Activated T-cell treated with anti-CD3 and anti-CD28 coated beads for 1 hour (primary cell): ENCODE measurements at places on chromosomes 3 and 15.

DNA sequence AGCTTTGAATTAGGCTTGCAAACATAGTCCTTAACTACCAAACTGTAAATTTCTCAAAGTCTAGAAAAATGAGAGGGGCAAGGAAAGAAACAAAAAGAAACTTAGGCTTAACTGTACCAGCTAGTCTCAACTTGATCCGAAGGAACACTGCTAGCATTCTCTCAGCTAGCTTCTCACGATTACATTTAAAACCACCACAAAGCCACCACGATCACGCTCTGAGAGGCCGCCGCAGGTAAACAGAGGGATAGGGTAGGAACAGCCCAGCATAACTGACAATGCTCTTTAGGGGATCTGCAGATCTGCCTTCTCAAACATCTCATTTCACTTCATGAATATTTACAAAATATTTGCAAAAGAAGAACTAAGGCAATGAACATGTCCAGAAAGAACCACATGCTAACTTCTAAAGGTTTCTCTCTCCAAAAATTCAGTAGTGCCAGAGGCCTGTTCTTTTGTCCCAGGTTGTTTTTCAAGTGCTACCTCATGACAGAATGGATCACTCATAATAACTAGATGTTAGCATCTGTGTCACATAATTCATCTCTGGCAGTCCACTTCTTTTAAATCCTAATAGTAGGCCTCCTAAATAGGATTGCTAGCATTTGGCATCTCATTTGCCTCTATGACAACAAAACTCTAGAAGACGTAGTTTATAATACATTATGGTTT is 18.9 kb downstream of the VGLL4 start:
- DNase-seq, result no peak

GRCh38 chr15:26772154-26773066 is at the start of gene GABRB3:
Gene GABRB3, minus strand, starts transcription at chr15:26773066.
- no peak for DNase-seq

GRCh38 chr3:61913701-61914100 is 352.3 kb downstream of the PTPRG start:
- DNase-seq, result no peak

- DNase-seq, result no peak
Observed at GRCh38 chr3:114878114-114878839, 268.8 kb downstream of the ZBTB20 start.

DNA sequence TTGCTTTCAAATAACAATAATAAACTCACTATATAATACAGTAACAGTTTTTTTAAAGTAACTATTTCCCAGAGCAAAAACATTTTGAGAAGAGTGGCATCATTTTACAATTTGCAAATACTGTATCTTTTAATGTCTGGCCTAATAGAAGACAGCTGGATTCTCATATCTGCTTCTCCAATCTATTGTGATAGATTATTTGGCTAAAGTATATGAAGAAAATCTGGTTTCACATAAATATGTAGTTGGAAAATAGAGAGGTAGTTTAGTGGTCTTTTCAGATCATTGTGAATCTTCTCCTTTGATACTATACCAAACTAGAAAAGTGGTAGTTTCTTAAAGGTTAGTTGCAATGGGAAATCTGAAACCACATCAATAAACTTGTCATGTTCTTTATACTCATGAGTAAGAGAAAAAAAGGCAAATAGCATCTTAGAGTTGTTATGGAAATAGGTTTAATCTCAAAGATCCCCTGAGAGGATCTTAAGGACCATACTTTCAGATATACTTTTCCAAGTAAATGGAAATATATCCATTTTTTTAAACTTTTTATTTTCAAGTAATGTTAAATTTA is 124.8 kb upstream of the NR2E3 start:
- DNase-seq, result no peak

DNA sequence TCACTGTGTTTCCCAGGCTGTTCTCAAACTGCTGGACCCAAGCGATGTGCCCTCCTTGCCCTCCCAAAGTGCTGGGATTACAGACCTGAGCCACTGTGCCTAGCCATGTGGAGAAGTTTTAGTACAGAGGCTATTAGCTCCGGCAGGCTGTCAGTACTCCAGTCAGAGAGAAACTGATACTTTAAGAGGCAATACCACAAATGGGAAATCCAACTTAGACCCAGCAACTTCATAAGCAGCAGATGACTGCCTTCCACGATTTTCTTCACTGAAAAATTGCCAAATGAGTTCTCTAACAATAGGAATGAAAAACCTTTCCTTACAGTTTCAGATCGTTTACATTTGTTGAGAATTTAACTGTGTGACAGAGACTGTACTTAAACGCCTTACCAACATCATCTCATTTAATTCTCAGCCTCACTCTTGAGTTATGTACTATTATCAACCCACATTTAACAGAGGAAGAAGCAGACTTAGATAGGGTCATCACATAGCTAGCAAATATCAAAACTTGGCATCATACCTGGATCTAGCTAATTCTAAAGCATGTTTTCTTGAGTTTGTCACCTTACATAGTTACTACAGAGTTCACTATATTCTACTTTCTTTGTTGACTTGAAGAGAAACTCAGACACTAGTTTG is 127.4 kb downstream of the TCF12 start:
- DNase-seq, result no peak

DNA sequence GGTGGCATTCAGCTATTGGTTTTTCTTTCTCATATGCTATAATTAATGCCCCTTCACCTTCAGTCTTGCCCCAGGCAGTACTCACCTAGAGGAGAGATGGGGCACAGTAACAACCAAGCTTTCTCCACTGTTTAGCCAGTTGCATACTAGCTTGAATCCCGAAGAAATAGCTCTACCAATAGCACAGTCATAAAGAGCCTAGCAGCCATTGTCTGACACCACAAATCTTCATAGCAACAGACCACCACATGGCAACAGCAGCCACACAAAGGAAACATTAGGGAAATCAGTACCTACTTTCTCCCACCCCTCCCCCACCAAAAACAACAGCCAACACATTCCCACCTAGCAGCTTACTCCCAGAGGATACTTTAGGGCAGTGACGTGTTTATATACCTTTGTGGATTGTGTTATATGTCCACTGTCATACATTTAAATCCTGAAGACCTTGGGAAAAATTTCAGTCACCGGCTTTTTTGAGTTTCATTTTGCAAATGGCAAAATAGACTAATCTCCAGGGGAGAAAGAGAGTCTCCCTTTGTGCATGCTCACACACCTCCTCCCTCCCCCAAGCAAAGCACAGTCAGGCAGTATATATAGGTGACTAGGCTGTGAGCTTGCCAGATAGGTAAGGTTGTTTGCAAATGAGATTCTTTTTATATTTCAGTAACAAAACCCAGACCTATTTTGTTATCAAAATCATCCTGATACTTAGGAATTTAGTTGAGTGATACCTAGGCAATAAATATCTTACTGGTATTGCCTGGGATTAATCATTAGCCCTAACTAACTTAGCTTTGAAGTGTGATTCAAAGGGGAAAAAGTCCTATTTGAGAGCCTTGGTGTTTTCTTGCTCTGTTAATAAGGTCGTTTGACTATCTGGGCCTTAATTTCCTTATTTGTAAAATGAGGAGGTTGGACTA is 140.6 kb downstream of the RBPMS2 start:
- DNase-seq, result no peak

GRCh38 chr15:78917888-78918287 is 27.0 kb downstream of the CTSH start:
- no peak for DNase-seq

- no peak for DNase-seq
Observed at GRCh38 chr3:161489395-161489794, 7.2 kb upstream of the OTOL1 start.

- DNase-seq, result no peak
Observed at GRCh38 chr3:97899331-97899730, 72.9 kb downstream of the RIOX2 start.

- no peak for DNase-seq
Observed at GRCh38 chr3:129428007-129428375, 445 bp downstream of the EFCAB12 start.

DNA sequence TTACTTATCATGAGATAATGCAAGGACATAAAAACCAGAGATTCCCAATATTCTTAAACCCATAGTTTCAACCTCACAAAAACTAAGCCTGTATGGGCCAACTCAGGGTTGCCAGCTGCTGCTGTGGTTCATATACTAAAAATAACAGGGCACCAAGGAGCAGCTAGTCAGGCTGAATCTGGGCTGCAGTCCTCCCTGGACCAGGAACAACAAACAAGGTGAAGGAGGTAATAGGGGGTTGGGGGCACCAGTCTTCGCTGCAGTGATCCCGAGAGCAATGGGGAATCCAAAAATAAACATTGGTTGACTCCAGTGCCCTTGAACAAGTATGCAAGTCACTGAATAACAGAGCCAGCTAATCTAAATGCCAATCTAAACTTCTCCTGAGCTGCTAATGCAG is 108.9 kb downstream of the MECOM start:
- no peak for DNase-seq

DNA sequence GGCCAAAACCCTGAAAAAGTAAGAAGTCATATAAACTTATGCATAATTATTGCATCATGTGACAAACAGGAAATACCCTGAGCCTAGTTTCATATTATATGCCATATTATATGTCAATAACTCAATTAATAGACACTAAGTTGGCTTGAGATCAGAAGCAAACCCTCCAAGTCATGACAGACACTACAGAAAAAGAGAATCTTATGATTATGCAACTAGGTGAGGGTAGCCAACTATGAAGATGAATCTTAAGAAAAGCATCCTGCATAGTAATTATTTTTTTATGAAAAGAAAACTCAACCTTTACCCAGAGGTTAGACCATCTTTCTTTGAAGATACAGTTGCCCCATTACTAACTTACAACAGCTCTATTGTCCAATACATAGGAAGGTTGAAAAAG is 192.4 kb upstream of the VEPH1 start:
- DNase-seq, result no peak

DNA sequence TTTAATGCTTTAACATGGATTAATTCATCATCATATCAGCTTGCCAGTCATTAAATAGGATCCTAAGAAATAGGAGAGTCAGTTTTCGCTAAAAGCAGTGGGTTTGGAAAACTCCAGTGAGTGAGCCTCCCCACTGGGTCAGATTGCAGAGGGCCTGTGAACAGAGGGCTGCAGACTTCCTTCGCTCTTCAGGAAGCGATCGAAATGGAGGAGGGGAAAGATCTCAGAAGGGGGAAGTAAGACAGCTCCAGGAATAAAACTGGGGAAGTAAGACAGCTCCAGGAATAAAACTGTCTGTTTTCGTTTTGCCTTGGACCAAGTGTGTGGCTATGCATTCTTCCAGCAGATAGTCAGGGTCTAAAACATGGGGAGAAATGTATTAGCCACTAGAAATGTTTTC is 124.8 kb upstream of the C15orf61 start:
- DNase-seq, result no peak

- no peak for DNase-seq
Observed at GRCh38 chr3:15844889-15845288, 47.1 kb upstream of the ANKRD28 start.

- no peak for DNase-seq
Observed at GRCh38 chr15:101641894-101642293, 10.3 kb downstream of the TM2D3 start.

DNA sequence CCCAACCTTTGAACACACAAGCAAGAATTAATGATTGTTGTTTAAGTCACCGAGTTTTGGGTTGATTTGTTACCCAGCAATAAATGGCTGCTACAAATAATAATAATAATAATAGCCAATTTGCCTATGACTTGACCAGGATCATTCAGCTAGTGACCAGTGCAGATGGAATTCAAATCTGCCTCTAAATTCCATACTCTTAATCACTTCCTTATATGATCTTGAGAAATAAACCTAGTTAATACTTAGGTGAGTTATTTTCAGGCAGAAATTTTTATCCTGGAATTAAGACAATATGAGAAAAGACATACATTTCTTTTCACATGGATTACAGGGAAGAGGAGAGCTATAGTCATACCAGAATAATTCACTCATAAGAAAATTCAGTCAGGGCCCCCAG is 116.0 kb upstream of the GALNT15 start:
- DNase-seq, result no peak

DNA sequence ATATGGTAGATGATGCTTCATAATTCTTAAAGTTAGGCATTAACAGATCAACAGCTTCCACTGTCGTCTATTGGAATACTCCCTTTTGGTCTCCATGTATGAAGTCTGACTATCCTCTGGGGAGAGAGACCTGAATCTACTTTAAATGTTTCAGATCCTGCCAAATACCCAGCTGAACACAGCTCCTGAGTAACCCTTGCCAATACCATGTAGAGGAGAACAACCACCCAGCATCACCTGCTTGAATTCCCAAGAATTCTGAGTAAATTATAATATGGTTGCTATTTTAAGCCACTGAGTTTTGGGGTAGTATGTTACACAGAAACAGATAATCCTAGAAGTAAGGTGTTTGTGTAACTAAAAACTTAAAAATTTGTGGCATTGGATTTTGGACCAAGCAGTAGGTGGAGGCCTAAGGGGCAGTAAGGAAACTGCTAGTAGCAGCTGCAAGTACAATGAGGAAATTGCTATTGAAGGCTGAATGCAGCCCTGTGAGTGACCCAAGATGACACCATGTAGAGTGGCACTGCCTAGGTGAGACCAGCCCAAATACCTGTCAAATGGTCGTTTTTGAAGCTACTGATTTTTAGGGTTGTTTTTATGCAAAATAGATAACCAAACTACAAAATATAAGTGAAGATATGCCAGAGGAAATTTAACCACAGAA is 30.9 kb downstream of the NRG4 start:
- no peak for DNase-seq

DNA sequence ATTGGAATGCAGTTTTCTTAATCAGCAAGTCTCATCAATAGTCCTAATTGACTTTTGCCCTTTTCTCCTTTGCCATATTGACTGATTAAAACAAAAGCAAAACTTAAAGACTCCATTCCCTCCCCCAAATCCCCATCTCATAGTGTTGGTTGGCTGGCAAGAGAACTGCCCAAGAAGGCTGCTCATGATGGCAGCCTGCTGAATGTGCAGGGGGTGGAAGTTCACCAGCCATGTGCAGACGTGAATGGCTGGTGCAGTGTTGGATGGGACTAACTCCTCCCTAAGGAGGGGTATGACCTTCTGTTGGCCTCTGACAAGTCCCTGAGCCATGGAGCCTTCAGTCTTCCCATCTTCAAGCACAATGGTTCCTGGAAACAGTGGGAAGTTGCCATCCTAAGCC is 7.0 kb downstream of the SMAD3 start:
- no peak for DNase-seq

GRCh38 chr3:87507753-87508152 is 231.4 kb upstream of the POU1F1 start:
- no peak for DNase-seq

DNA sequence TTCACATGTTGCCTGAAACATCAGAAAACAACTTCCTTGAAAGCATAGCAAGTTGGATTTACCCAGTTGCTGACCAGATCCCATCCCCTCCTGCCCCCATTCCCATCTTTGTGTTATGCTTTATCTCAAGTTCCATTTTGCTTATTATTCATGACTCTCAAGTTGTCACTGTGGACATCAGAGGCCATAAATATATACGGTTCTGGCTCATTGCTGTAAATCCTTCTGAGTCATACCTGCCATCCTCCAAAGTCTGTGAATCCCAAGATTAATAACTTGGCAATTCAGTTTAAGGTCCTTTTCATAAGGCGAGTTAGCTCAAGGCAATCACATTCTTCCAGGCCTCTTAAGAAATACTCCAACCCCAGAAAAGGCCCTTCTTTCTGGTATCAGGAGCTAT is 126.2 kb upstream of the C2CD4B start:
- DNase-seq, result no peak
